NCI-H2171 treated with DMSO at 0.1 percent for 48 hours (cell line): ENCODE measurements at places on chromosomes 7 and 10.
A peak's percentile ranks its signal among the peaks of the same experiment; 100 is the strongest.

DNA sequence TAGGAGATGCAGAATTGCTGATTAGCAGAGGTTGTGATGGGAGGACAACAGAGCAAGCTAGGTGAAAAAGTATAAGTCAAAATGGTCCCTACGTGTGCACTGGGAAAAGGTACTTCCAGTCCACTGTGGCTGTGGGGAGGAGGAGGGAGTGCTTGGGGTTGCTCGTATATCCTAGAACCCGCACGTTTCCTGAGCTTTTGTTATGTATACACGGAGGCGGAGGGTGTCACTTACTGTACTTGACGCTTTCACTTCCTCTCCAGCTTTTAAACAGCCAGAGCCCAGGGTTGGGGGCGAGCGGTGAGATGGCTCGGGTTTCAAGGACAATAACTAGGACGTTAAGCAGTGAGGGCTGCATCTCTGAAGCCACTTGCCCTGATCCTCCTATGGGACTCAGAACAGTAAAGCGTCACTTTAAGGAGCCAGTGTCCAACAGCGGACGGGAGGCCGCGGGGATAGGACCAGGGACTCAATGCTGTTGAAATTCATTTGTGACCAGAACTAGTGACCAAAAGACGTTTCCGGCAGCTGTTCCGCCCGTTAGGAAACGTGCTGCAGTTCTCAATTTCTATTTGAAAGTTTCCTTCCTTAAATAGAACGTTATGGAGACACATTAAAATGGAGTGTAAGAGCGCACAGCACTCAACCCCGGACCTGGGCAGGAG lies 985 bp upstream of the ETV1 start:
- peak; percentile 75 for DNase-seq

- DNase-seq = no peak
These were observed 110.1 kb downstream of the PLCE1 start for GRCh38 chr10:94103801-94104221.

DNA sequence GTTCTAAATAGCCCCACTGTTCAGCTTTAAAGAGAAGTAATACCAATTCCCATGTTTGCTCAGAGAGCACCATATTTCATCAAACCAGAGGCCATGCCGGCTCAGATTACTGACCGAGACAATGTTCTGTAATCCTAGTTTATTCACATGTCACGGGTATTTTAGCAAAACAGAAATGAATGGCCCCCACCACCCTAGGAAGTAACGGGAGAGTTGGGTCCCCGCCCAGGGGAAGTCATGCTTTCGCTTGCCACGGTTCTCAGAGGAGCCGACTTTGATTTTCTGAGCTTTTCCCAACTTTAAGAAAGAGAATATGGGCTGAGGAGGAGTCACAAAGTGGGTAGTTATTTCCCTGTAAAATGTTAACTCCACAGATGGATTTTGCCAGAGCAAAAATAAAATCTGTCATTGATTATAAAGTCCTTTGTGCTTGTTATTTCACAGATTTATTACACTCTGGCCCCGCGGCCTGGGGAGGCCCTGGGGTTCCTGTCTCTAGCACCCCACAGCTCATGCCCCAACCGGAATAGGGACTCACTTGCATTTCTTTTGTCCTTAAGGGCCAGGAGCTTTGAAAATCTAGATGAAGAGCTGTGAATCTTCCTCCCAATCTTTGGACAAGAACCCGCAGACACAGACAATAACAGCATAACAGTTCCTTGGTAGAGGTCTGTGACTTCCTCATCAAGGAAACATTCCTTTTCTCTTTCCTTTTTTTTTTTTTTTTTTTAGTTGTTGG lies 3.7 kb upstream of the GDF10 start:
- DNase-seq = no peak

GRCh38 chr10:19663344-19663743 lies 152.9 kb upstream of the PLXDC2 start:
- DNase-seq = no peak

DNA sequence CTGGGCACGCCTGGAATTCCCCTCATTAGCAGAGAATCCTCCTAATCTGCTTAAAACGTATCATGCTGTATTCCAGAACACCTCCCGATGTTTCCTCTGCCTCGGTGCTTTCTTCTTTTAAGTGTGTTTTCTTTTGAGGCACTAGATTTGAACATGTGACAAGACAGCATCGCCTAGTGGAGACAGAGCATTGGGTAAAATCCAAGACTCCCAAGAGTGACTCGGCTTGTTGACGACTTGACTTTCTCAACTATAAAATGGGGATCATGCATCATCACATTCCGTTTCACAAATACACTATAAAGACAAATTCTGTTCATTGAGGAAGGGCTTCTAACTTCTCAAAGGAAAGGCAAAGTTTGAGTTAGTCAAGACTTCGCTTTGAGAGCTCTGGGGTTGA lies 105.6 kb upstream of the RNF32 start:
- no peak for DNase-seq

DNA sequence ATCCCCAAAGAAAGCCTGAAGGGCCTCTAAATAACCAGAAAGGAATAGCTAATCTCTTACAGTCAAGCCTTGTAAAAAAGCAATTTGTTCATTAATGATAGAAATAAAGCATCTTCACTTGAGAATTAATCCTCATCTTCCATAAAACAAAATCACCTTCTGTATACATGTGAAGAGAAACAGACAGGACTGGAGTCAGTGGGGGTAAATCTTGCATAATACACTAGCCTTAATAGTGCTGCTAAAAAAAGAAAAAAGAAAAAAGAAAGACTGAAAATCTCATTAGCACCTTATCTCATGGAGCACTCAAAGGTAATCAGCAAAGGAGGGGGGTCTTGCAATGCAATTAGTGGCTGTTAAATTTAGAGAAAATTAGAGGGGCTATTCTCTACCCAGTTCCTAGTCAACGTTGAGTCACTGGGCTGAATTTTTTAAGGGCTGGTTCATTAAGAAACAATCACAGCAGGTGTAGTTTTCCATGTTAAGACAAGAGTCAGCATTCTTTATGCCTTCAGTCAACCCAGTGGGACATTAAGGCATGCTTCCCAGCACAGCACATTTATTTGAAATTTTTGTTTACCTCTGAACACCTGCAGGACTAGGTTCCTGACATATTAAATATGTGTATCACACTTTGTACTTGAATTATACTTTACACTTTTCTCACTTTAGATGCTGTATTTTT lies 1455.7 kb upstream of the CELF2 start:
- no peak for DNase-seq

- no peak for DNase-seq
These were observed 105.7 kb downstream of the PHTF2 start for GRCh38 chr7:77904252-77904651.

DNA sequence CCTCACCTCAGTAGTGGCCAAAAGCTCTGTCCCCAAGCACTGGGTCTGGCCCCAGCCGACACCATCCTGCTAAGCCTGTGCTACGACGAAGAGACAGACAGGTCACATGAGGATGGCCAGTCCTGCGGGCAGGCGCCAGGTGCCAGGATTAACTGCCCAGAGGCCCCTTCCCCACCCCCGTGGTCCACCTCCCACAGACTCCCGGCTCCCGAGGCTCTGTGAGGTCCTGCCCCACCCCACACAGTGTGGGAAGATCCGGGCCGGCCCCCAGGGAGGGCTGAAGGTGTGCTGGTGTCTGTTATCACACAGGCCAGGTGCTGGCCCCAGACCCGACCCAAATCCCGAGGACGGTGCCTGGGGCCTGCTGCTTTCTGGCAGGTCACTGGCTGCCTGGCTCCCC lies 27.2 kb downstream of the CYP2W1 start:
- DNase-seq = no peak

GRCh38 chr7:155340071-155340531 lies 42.4 kb downstream of the INSIG1 start:
- DNase-seq = no peak
